ENCODE measurements at places on chromosomes 4 and X.

GRCh38 chr4:164847967-164848649 lies 28.9 kb upstream of the APELA start:
- no peak for DNase-seq

- DNase-seq = no peak
Measured at GRCh38 chrX:38848671-38849455, 47.6 kb downstream of the MID1IP1 start.

DNA sequence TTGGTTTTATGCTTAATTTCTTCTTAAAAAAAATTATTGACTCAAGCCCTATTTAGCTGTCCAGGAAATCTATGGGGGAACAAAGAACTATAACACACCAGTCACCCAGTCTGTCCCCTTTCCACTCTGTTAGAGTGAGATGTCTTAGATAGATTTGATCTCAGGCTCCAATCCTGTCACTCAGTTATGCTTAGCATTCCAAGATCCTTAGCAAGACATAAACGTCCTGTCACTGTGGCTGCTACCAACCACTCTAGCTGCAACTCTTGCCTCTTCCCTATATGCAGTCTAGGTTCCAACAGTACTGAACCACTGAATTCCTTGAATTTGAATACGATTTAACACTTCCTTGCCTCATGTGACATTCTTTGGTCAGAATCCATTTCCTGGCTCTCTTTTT lies 241.9 kb upstream of the NWD2 start:
- no peak for DNase-seq

GRCh38 chrX:38937926-38938325 lies 136.7 kb downstream of the MID1IP1 start:
- DNase-seq = no peak

DNA sequence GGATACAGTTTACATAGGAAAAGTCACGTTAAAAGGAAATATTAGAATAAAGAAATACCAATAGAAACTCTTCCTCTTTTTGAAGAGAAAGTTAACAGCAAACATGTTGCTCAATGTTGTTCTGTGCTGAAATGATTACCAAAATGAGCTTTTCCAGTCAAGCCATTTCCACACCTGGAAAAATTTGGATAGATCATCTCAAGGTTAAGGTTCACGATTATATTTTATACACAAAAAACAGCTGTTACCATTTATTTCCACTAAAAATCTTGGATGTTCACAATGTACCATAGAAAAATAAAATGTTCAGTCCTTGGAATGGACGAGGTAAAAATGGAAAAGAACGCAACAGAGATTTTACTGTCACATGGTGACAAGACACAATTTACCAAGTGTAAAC lies 218.7 kb downstream of the SCFD2 start:
- DNase-seq = no peak

DNA sequence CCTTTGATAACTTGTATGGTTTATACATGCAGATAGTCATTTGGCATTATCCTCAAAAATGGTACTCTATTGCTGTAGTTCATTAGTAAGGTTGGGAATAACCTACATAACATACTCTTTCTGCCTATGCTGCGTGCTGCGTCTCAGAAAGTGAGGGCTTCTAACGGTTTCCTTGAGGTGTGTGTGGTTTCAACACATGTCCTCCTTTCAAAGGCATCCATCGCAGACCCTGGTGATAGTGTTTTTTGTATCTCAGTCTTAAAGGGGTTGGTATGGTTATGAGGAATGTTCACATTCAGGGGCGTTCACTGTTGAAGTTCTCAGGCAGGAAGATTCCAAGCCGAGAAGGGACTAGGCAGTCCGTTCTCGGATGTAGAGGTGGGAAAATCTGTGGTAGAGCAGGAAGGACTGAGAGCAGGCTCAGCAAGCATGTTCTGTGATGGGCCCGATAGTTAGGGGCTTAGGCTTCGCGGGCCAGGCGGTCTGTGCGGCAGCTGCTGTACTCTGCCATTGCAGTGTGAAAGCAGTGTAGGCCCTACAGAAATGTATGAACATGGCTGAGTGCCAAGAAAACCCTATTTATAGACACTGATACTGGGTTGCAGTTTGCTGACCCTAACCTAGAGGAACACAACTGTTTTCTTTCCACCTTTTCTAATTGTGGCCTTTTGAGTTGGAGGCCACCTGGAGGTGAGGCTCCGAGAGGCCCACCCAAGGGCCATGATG lies 123.2 kb downstream of the GPR143 start:
- DNase-seq = no peak

DNA sequence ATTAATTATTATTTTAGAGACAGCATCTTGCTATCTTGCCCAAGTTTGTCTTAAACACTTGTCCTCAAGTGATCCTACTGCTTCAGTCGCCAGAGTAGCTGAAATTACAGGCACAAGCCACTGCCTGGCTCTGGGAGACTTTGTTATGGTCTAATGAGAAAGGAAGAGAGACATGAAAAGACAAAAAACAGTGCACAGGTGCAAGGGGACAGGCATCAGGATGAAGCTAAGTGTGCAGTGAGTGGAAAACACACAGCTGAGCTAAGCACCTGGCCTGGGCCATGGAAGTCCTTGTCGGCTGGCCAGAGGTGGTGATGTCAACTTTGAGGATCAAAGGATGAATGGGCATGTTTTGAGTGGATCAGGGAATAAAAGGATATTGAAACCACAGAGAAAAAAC lies 102.7 kb downstream of the HS3ST1 start:
- DNase-seq = no peak

GRCh38 chrX:96538104-96538725 lies 146.4 kb upstream of the DIAPH2 start:
- no peak for DNase-seq
